ENCODE measurements at places on chromosomes 7 and 10. TPM values are rescaled to one million over a fixed set of nuclear protein-coding genes. Genes with fewer than 3 reads are reported as not detected.

The FAM25G gene
- total RNA-seq = not detected

The SPACDR gene
- total RNA-seq = 2.3 TPM

The CCL24 gene
- total RNA-seq = 2.9 TPM

The MCU gene
- 19.1 TPM for total RNA-seq

The HECW1 gene
- 1.3 TPM for total RNA-seq

GRCh38 chr10:102675666-102676533 lies 31.6 kb downstream of the TRIM8 start:
- no peaks in the 10 kb centered on the region for H3K27me3 ChIP-seq
- no peaks in the 10 kb centered on the region for H3K36me3 ChIP-seq
- no peak overlapping the region for H3K4me3 ChIP-seq
- peak overlapping the region; percentile 71 for H3K27ac ChIP-seq
- H3K4me1 ChIP-seq = peaks cover 64% of the 10 kb centered on the region

DNA sequence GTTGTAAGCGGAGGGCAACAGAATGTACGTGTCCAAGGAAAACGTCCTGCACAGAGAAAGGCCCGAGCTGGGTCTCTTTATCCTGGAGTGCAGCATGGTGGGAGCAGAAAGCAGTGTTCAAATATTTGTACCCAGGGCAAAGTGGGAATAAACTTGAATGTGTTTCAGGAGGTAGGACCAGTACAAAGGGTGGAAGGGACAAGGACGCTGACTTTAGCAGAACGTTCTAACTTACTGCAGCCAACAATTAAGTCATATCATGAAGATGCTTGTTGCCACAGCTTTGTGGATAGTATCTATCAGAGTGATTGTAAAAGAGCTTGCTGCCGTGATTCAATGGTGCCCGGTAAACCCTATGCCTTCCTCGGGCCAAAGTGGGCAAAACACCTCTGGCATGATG lies 30.5 kb upstream of the ZC3HAV1L start:
- H3K27me3 ChIP-seq = no peaks in the 10 kb centered on the region
- peaks cover 4% of the 10 kb centered on the region for H3K4me1 ChIP-seq
- no peak overlapping the region for H3K4me3 ChIP-seq
- H3K27ac ChIP-seq = no peak overlapping the region
- DNase-seq = no peak

GRCh38 chr10:35379226-35380137 lies 43.2 kb downstream of the CCNY start:
- H3K27me3 ChIP-seq = no peaks in the 10 kb centered on the region
- peak overlapping the region; percentile 68 for H3K27ac ChIP-seq
- peak; percentile 88 for DNase-seq
- H3K4me3 ChIP-seq = no peak overlapping the region

DNA sequence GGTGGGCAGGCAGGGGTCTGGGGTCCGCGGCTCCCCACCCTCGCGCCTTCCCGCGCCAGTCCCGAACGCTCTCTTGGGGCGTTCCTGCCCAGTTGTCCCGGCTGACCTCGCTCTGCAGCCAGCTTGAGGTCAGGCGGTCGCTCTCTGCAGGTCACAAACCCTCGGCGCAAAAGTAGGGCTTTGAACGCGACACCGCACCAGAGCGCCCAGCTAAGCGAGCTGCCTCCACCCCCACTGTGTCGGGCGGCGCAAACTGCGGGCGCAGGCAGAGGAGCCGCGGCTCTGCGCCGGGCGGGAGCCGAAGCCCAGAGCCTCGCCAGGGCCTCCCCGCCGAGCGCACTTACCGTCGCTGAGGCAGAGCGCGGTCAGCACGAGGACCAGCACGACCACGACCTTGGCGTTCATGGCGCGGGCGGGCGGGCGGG lies 284 bp downstream of the CXCL12 start:
- peak overlapping the region; percentile 70 for H3K4me3 ChIP-seq
- H3K36me3 ChIP-seq = no peaks in the 10 kb centered on the region
- peaks cover 43% of the 10 kb centered on the region for H3K27me3 ChIP-seq
- peaks cover 26% of the 10 kb centered on the region for H3K4me1 ChIP-seq
- DNase-seq = no peak

DNA sequence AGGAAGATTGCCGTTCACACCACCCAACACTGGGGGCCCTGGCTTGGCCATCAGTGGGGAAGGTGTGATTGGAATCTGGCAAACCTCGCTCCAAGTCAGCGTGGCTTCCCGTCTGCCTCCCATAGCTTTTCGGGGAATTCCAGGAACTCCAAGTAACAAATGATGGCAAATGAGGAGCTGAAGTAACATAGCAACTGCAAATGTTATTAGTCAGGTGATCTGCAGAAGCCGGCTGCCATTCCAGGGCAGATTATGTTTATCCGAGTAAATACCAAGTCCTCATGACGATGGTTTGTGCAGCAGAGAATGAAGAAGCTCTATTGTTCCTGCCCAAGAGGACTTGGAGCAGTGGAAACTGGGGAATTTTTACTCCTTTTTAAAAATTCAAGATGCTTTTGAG lies 270.5 kb upstream of the PODXL start:
- no peak overlapping the region for H3K4me3 ChIP-seq
- H3K4me1 ChIP-seq = no peaks in the 10 kb centered on the region
- no peaks in the 10 kb centered on the region for H3K36me3 ChIP-seq
- peak; percentile 49 for DNase-seq

GRCh38 chr10:86072413-86072812 lies 294.2 kb downstream of the GRID1 start:
- H3K27me3 ChIP-seq = no peaks in the 10 kb centered on the region
- H3K36me3 ChIP-seq = no peaks in the 10 kb centered on the region
- no peak overlapping the region for H3K4me3 ChIP-seq
- DNase-seq = no peak

- H3K36me3 ChIP-seq = no peaks in the 10 kb centered on the region
- H3K4me3 ChIP-seq = no peak overlapping the region
- H3K27me3 ChIP-seq = no peaks in the 10 kb centered on the region
- peak overlapping the region; percentile 74 for H3K27ac ChIP-seq
Observed at GRCh38 chr10:69223028-69223342, 2.9 kb downstream of the HKDC1 start.

DNA sequence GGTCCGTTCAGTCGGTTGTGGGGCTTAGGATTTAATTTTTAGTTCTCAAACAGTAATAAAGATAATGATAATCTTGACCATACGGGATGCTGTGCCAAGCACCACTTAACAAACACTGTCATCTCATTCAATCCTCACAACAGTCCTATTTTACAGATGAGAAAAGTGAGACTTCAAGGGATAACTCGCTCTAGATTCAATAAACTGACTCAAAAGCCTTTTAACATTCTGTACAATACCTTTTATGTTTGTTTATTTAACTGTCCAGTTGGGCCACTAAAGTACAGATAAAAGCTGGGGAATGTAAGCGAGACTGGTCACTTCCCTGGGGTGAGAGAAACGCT lies 437 bp upstream of the CFAP69 start:
- no peaks in the 10 kb centered on the region for H3K36me3 ChIP-seq
- H3K27ac ChIP-seq = no peak overlapping the region
- DNase-seq = no peak
- H3K4me1 ChIP-seq = peaks cover 21% of the 10 kb centered on the region
- H3K27me3 ChIP-seq = no peaks in the 10 kb centered on the region

DNA sequence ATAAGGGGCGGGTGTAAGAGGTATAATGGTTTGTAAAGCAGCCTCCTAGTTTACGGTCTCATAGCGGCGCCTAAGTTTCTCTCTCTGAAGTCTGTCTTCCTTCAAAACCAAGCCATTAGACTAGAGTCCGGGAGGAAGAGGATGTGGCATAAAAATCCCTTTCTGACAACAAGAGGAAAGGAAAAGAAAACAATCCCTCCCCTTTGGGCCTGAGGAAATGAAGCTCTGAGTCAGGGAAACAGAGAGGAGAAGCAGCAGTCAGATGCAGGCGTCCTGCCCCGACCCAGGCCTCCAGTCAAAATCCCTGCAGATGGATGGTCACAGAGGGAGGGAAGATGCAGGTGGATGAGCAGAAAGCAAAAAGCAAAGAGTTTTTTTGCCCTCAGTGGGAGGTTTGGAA lies 23.7 kb downstream of the PARP12 start:
- H3K27me3 ChIP-seq = no peaks in the 10 kb centered on the region
- H3K4me1 ChIP-seq = peaks cover 9% of the 10 kb centered on the region
- DNase-seq = no peak
- no peak overlapping the region for H3K4me3 ChIP-seq

DNA sequence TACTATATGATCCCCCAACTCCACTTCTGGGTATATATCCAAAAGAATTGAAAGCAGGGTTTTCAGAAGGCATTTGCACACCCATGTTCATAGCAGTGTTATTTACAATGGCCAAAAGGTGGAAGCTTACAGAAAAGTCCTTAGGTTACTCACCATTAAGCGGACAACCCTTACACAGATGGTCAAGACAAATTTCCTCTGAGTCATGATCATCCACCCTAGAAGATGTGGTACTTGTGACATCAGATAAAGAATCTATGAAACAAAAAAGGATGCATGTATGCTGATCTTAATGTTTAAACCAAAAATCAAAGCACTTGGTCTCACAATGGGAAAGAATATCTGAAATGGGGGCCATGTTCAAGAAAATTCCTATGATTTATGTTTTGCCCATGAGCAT lies 31.1 kb downstream of the ZC3HAV1 start:
- H3K4me3 ChIP-seq = no peak overlapping the region
- DNase-seq = no peak
- peaks cover 89% of the 10 kb centered on the region for H3K36me3 ChIP-seq
- no peaks in the 10 kb centered on the region for H3K27me3 ChIP-seq
- H3K4me1 ChIP-seq = peaks cover 16% of the 10 kb centered on the region

DNA sequence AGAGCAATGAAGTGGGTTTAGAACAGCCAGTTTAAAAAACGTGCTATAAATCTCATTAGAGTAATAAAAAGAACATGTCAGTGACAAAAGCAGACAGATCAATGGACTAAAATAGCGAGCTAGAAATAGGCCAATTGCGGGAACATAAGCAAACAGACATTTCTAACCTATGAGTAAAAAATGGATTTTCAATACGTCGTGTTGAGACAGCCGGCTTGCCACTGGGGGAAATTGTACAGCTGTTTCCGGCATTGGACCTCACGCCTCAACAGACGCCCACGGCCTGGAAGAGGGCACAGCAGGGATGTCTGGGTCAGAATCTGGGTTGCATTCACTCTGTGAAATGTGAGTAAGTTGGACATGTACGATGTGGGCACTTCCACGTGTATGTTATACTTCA lies 92.9 kb downstream of the SVOPL start:
- H3K4me3 ChIP-seq = no peak overlapping the region
- H3K27ac ChIP-seq = no peak overlapping the region
- DNase-seq = no peak
- H3K4me1 ChIP-seq = no peaks in the 10 kb centered on the region

GRCh38 chr10:13758312-13758711 lies 171.5 kb downstream of the PRPF18 start:
- H3K27me3 ChIP-seq = no peaks in the 10 kb centered on the region
- H3K4me3 ChIP-seq = no peak overlapping the region
- H3K27ac ChIP-seq = no peak overlapping the region
- H3K36me3 ChIP-seq = no peaks in the 10 kb centered on the region
- no peak for DNase-seq

DNA sequence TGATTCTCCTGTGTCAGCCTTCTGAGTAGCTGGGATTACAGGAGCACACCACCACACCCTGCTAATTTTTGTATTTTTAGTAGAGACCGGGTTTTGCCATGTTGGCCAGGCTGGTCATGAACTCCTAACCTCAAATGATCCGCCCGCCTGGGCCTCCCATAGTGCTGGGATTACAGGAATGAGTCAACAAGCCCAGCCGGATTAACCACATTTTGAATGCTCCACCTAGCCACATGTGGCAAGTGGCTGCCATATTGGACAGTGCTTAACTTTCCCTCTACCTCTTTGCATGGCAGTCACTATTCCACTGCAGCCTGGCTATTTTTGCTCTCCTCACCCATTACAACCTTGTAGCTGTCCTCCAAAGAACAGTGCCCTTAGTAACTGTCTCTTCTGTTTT lies 160.1 kb downstream of the GATA3 start:
- DNase-seq = no peak
- no peaks in the 10 kb centered on the region for H3K36me3 ChIP-seq
- no peak overlapping the region for H3K27ac ChIP-seq
- H3K4me3 ChIP-seq = no peak overlapping the region
- H3K4me1 ChIP-seq = no peaks in the 10 kb centered on the region

- no peak overlapping the region for H3K4me3 ChIP-seq
- DNase-seq = peak; percentile 7
- no peaks in the 10 kb centered on the region for H3K27me3 ChIP-seq
- no peaks in the 10 kb centered on the region for H3K36me3 ChIP-seq
- H3K4me1 ChIP-seq = no peaks in the 10 kb centered on the region
- H3K27ac ChIP-seq = no peak overlapping the region
Observed at GRCh38 chr10:65940816-65941662, 984.8 kb upstream of the LRRTM3 start.

- H3K36me3 ChIP-seq = peaks cover 11% of the 10 kb centered on the region
- H3K27me3 ChIP-seq = no peaks in the 10 kb centered on the region
- H3K4me1 ChIP-seq = peaks cover 13% of the 10 kb centered on the region
- DNase-seq = no peak
- H3K4me3 ChIP-seq = no peak overlapping the region
Observed at GRCh38 chr7:92335574-92335973, 89.8 kb downstream of the ANKIB1 start.
